IMR-90 (cell line): ENCODE measurements at places on chromosomes 2 and 18. TPM values are rescaled to one million over a fixed set of nuclear protein-coding genes. Genes with fewer than 3 reads are reported as not detected.

The DNAJC5G gene
- not detected in 2 replicates for polyA plus RNA-seq

The KCNIP3 gene
- polyA plus RNA-seq = 1.4 TPM in 2 replicates

The RESP18 gene
- not detected in 2 replicates for polyA plus RNA-seq

The SCN2A gene
- 0.17 and 0.24 TPM in 2 replicates for polyA plus RNA-seq

The STPG4 gene
- 0.06 and 0.12 TPM in 2 replicates for polyA plus RNA-seq

The LIMS4 gene
- 5.2 and 5.7 TPM in 2 replicates for polyA plus RNA-seq

The GBX2 gene
- 0.10 TPM in 1 of 2 replicates, not detected in the other for polyA plus RNA-seq

The DNER gene
- 0.14 and 0.20 TPM in 2 replicates for polyA plus RNA-seq

The PROKR1 gene
- not detected in 2 replicates for polyA plus RNA-seq

The GAD1 gene
- not detected in 2 replicates for polyA plus RNA-seq

The IL18R1 gene
- polyA plus RNA-seq = 0.14 and 0.24 TPM in 2 replicates

The MTCL1 gene
- 44.7 and 45.3 TPM in 2 replicates for polyA plus RNA-seq

The IL36A gene
- polyA plus RNA-seq = not detected in 2 replicates

The WNT6 gene
- not detected in 2 replicates for polyA plus RNA-seq

The SIX3 gene
- not detected in 2 replicates for polyA plus RNA-seq

The ADCYAP1 gene
- polyA plus RNA-seq = not detected in 2 replicates

The RAD51AP2 gene
- not detected in 2 replicates for polyA plus RNA-seq

The TUBA3D gene
- polyA plus RNA-seq = not detected in 2 replicates

The FAM136A gene
- polyA plus RNA-seq = 26.8 and 28.1 TPM in 2 replicates

The SOX11 gene
- 1.9 and 2.2 TPM in 2 replicates for polyA plus RNA-seq

The SFTPB gene
- not detected in 2 replicates for polyA plus RNA-seq

The SCRN3 gene
- 8.0 and 11.4 TPM in 2 replicates for polyA plus RNA-seq

The IL36B gene
- not detected in 2 replicates for polyA plus RNA-seq

The ALLC gene
- not detected in 2 replicates for polyA plus RNA-seq

The FSHR gene
- not detected in 2 replicates for polyA plus RNA-seq

The GRHL1 gene
- 0.21 and 0.26 TPM in 2 replicates for polyA plus RNA-seq

The TMEM163 gene
- polyA plus RNA-seq = not detected in 2 replicates

The KIDINS220 gene
- polyA plus RNA-seq = 21.8 and 23.1 TPM in 2 replicates

The FOXI3 gene
- not detected in 2 replicates for polyA plus RNA-seq

The NT5C1B gene
- polyA plus RNA-seq = not detected in 2 replicates

The UBXN2A gene
- polyA plus RNA-seq = 3.2 and 4.6 TPM in 2 replicates
